Activated CD8-positive, alpha-beta memory T cell treated with anti-CD3 and anti-CD28 coated beads for 36 hours (primary cell): ENCODE measurements at places on chromosomes 4 and X. TPM values are rescaled to one million over a fixed set of nuclear protein-coding genes. Genes with fewer than 3 reads are reported as not detected.

The ADH1A gene
- total RNA-seq: not detected

The FAM50A gene
- 73.2 TPM for total RNA-seq

The UGT2B28 gene
- total RNA-seq: not detected

The HELT gene
- not detected for total RNA-seq

The SPATA4 gene
- not detected for total RNA-seq

The BTC gene
- total RNA-seq: not detected

The HSFX3 gene
- not detected for total RNA-seq

The ZAR1 gene
- total RNA-seq: not detected

The REELD1 gene
- total RNA-seq: 0.08 TPM

The DCAF16 gene
- total RNA-seq: 35.9 TPM

The IL3RA gene
- total RNA-seq: not detected

The CDK16 gene
- total RNA-seq: 54.2 TPM

The AR gene
- total RNA-seq: not detected

The NUDT10 gene
- 1.1 TPM for total RNA-seq

The LRAT gene
- total RNA-seq: not detected

The FRG2 gene
- 0.10 TPM for total RNA-seq

The MUC7 gene
- total RNA-seq: not detected

The BEND2 gene
- total RNA-seq: not detected

The AMMECR1 gene
- total RNA-seq: 16.6 TPM

The SHOX gene
- total RNA-seq: not detected

The NHSL2 gene
- 0.34 TPM for total RNA-seq

The LRCH2 gene
- not detected for total RNA-seq

The TMEM31 gene
- 0.25 TPM for total RNA-seq

The CTAG2 gene
- total RNA-seq: 46.5 TPM

The ARHGAP4 gene
- 112 TPM for total RNA-seq

The TMPRSS11B gene
- total RNA-seq: not detected

The GPR82 gene
- total RNA-seq: 0.40 TPM

The SORCS2 gene
- total RNA-seq: not detected

The ARMCX5 gene
- total RNA-seq: 6.2 TPM

The ARR3 gene
- total RNA-seq: not detected

The CXCL3 gene
- not detected for total RNA-seq

The ZXDA gene
- total RNA-seq: 3.2 TPM

The MAGEA2B gene
- total RNA-seq: not detected

The ADD1 gene
- total RNA-seq: 151 TPM

The GLUD2 gene
- total RNA-seq: 1.4 TPM

The RNF4 gene
- 91.9 TPM for total RNA-seq

The SMIM31 gene
- total RNA-seq: not detected

The NMU gene
- total RNA-seq: 0.23 TPM

The THAP9 gene
- 2.4 TPM for total RNA-seq

The GAB1 gene
- total RNA-seq: 0.34 TPM

The ENPP6 gene
- 0.46 TPM for total RNA-seq

The CCNB3 gene
- total RNA-seq: 0.38 TPM

The TEC gene
- total RNA-seq: 2.2 TPM

The NALF2 gene
- 0.31 TPM for total RNA-seq

The RAB41 gene
- not detected for total RNA-seq

The TBCK gene
- total RNA-seq: 21.2 TPM

The CSAG3 gene
- not detected for total RNA-seq

The NIPAL1 gene
- 0.82 TPM for total RNA-seq

The GSX2 gene
- not detected for total RNA-seq

The ART3 gene
- total RNA-seq: not detected

The IL1RAPL2 gene
- not detected for total RNA-seq

The SSX4B gene
- not detected for total RNA-seq

The SULT1E1 gene
- not detected for total RNA-seq

The CT45A7 gene
- not detected for total RNA-seq

The LAS1L gene
- total RNA-seq: 74.3 TPM

The TRIML1 gene
- not detected for total RNA-seq

The TMEM35A gene
- not detected for total RNA-seq

The LRRC66 gene
- 0.10 TPM for total RNA-seq

The LINC00632 gene
- not detected for total RNA-seq
